ENCODE measurements at places on chromosomes 11 and 22.

DNA sequence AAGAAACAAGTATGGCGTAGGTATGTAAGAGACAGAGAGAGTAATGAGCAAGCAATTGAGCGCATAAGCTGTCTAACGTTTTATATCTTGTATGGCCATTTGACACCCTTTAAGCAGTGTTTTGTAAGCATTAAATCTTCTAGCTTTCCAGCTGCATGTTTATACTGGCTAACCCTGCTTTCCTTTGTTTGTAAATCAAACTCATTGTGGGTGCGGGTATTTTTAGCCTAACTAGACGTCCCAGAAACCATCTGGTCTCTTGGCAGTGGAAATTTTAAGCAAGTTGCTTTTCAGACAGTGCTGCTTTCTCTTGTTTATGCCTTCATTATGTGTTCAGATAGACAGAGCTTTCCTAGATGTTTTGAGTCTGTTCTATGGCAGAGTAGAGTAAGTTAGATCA is 73.5 kb downstream of the RNF169 start:
- no peak for DNase-seq

GRCh38 chr11:130068546-130068985 is 1.1 kb upstream of the APLP2 start:
- DNase-seq = no peak

DNA sequence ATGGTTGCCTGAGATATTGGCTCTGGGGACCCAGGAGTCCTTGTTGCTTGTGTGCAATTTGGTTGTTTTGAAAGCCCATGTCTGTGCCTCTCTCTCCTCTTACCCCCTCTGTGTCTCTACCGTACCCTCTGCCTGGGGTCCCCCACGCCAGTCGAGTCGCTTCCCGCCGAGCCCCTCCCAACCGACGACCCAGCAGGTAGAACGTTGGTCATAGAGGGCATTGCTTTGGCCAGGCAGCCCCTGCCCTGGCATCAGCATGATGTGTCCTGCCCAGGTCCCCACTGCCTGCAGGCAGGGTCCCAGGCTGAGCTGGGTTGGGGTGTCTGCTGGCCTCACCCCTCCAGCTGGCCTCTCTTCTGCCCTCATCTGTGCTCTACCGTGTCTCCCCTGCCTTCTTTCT is 35.0 kb downstream of the TREH start:
- DNase-seq = no peak

- DNase-seq = peak; percentile 99
Observed at GRCh38 chr11:2444821-2445745, at the start of gene KCNQ1. Gene KCNQ1 (plus strand): TSS chr11:2445008. CDS start chr11:2445099, 91 bp downstream.

DNA sequence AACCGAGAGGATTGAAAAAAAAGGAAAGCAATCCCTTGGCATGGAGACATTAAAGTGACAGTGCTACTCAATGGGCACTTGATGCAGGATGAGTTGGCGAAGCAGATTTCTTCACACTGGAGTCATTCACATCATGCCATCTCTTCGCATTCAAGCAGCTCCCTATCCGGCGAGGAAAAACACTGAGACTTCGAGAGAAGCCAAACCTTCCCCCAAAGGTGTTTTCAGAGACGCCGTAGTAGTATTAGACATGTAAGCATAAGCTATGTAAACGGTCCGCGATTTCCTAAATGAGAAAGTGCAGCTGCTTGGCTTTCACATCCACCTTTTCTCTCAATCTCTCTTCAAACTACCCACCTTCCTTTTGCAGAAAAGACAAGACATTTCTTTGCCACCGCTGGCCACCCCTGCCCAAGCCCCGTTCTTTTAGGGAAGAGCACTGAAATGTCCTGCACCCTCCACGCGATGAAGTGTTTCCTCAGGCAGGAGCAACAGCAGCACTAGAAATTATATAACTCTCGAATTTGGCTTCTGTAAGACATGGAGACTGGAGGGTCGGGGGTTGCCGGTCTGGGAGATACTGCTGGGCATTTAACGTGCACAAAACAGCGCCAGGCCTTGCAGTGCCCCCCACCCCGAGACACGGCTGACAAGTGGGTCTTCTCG is at the start of gene DLG2:
DLG2 (minus strand) TSS at position 13 of the 666 bp plus-strand sequence.
- no peak for DNase-seq
